ENCODE measurements at places on chromosomes 5 and 9. TPM values are rescaled to one million over a fixed set of nuclear protein-coding genes. Genes with fewer than 3 reads are reported as not detected.

The BTNL3 gene
- total RNA-seq, result not detected

The FREM1 gene
- total RNA-seq, result 0.16 TPM

The IDNK gene
- total RNA-seq, result 7.4 TPM

The UBE2D2 gene
- total RNA-seq, result 26.6 TPM

The ATP6V0E1 gene
- 458 TPM for total RNA-seq

The ZCCHC7 gene
- total RNA-seq, result 22.6 TPM

The BNC2 gene
- 28.8 TPM for total RNA-seq

The KYAT1 gene
- total RNA-seq, result 8.4 TPM

The SPAAR gene
- total RNA-seq, result 0.17 TPM

The CAPSL gene
- total RNA-seq, result not detected

The PIP5KL1 gene
- 3.5 TPM for total RNA-seq

The AJM1 gene
- 0.95 TPM for total RNA-seq

The NCS1 gene
- 36.1 TPM for total RNA-seq

The C9 gene
- total RNA-seq, result 0.16 TPM

Measured in bronchial smooth muscle cell (primary cell).